Activated CD4-positive, alpha-beta memory T cell treated with anti-CD3 and anti-CD28 coated beads, Interleukin-2, amount 10 ng/mL, durations not matched to agents 7 days and 5 days (primary cell): ENCODE measurements at places on chromosomes 12 and 14. TPM values are rescaled to one million over a fixed set of nuclear protein-coding genes. Genes with fewer than 3 reads are reported as not detected.

GRCh38 chr12:110501399-110501751 lies 536 bp downstream of the VPS29 start:
- H3K27me3 ChIP-seq = no peaks in the 10 kb centered on the region
- peak overlapping the region; percentile 94 for H3K4me3 ChIP-seq
- H3K27ac ChIP-seq = peak overlapping the region; percentile 93
- peaks cover 41% of the 10 kb centered on the region for H3K4me1 ChIP-seq
- no peak for DNase-seq

NUP107 gene
- total RNA-seq = 80.7 TPM

DNA sequence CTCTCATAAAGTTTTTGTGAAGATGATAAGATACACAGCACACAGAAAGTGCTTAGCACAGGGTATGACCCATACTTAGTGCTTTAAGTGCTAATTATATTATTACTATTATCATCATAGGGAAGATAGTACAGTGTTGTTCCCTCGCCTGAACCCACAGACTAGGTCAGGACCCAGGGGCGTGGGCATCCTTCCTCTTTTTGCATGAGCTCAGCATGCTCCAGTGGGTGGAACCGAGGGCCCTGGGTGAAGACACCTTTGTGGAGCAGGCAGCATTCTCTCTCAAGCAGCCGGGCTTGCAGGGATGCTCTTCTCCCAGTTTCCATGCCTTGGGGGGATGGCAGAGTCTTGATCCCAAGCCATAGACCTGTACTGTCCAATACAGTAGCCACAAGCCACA lies 34.8 kb downstream of the CRACR2A start:
- H3K27ac ChIP-seq = no peak overlapping the region
- peaks cover 50% of the 10 kb centered on the region for H3K36me3 ChIP-seq
- DNase-seq = no peak
- peaks cover 2% of the 10 kb centered on the region for H3K4me1 ChIP-seq
- H3K27me3 ChIP-seq = no peaks in the 10 kb centered on the region
- H3K4me3 ChIP-seq = no peak overlapping the region

GRCh38 chr14:71648725-71649124 lies 283.5 kb upstream of the RGS6 start:
- no peak overlapping the region for H3K27ac ChIP-seq
- peaks cover 48% of the 10 kb centered on the region for H3K36me3 ChIP-seq
- H3K4me3 ChIP-seq = no peak overlapping the region
- no peaks in the 10 kb centered on the region for H3K27me3 ChIP-seq
- no peaks in the 10 kb centered on the region for H3K4me1 ChIP-seq

- H3K36me3 ChIP-seq = no peaks in the 10 kb centered on the region
- H3K27me3 ChIP-seq = no peaks in the 10 kb centered on the region
- peak overlapping the region; percentile 87 for H3K27ac ChIP-seq
- peaks cover 51% of the 10 kb centered on the region for H3K4me1 ChIP-seq
- peak; percentile 44 for DNase-seq
Observed at GRCh38 chr14:61178226-61179060, 102.7 kb downstream of the TMEM30B start.

- no peak overlapping the region for H3K27ac ChIP-seq
- DNase-seq = no peak
- no peak overlapping the region for H3K4me3 ChIP-seq
- no peaks in the 10 kb centered on the region for H3K36me3 ChIP-seq
Observed at GRCh38 chr14:48580692-48581091, 905.3 kb upstream of the MDGA2 start.

DNA sequence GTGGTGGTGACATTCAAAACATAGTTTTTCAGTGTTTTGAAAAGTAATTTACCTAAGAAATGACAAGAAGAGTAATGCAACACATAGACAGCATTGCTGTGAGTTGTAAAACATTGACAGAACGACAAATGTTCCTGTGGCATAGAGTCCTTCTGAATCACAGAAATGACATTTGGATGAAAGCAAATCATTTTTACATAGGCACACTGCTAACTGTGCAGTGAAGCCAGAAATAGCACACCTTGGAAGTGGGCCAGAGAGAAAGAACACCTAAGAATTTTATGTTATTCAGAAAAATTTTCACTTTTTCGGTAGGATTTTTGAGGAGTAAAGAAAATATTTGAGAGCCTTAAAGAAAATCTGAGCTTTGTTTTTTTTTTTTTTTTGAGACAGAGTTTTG lies 100.6 kb downstream of the ANO4 start:
- H3K27me3 ChIP-seq = no peaks in the 10 kb centered on the region
- H3K27ac ChIP-seq = no peak overlapping the region
- H3K36me3 ChIP-seq = no peaks in the 10 kb centered on the region
- no peak for DNase-seq

GALNT4 gene
- total RNA-seq = 23.3 TPM

PGF gene
- 0.38 TPM for total RNA-seq

B4GALNT3 gene
- total RNA-seq = 0.68 TPM

DNA sequence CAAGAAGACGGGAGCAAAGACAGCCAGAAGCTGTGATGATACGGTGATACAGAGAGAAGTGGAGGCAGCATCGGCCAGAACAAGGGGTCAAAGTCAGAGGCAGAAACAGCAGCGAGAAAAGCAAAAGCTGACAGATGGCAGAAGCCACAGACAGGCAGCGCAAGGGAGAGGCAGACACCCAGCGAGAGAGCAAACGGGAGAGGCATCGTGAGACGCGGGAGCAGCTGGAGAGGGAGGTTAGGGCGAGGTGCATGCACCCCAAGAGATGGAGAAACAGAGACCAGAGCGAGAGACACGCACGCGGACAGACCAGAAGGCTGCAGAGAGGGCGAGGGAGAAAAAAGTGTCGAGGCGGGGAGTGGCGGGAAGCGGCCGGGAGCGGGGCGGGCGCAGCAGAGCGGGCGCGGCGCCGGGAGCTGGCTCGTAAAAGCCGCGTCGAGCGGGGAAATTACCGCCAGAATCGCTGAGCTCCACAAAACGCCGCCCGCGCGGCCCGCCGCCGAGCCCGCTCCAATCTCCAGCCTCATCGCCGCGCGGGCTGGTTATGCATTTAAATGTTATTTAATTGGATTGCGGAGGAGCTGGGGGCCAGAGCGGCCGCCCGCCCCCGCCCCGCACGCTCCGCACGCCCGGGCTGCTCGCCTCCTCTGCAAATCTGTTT lies 15.6 kb downstream of the SMUG1 start:
- DNase-seq = peak; percentile 34
- H3K27ac ChIP-seq = no peak overlapping the region
- H3K36me3 ChIP-seq = no peaks in the 10 kb centered on the region
- H3K4me3 ChIP-seq = no peak overlapping the region
- peaks cover 7% of the 10 kb centered on the region for H3K4me1 ChIP-seq

GRCh38 chr12:5996459-5996858 lies 51.4 kb upstream of the ANO2 start:
- no peaks in the 10 kb centered on the region for H3K36me3 ChIP-seq
- no peaks in the 10 kb centered on the region for H3K4me1 ChIP-seq
- H3K4me3 ChIP-seq = no peak overlapping the region
- no peak for DNase-seq
- H3K27ac ChIP-seq = no peak overlapping the region
- H3K27me3 ChIP-seq = peaks cover 17% of the 10 kb centered on the region

DNA sequence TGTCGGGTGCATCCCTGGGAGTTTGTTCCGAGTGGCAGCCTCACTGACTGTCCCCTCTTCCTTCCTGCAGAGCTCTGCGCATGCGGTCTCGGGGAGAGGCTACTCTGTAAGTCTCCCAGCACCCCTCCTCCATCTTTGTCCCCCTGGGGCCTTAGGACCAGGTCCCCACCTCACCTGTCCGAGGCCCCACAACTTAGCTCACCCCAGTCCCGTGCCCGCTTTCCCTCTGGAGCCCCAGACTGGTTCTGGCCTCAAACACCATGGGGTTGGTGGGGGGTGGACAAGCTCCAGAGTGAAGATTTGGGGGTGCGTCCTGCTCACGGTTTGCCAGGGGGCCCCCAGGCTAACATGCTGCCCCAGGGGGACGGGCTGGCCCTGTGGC lies 37.9 kb downstream of the FBRSL1 start:
- DNase-seq = no peak
- no peak overlapping the region for H3K4me3 ChIP-seq
- H3K27me3 ChIP-seq = no peaks in the 10 kb centered on the region
- H3K27ac ChIP-seq = no peak overlapping the region

- H3K27ac ChIP-seq = no peak overlapping the region
- H3K4me3 ChIP-seq = no peak overlapping the region
- DNase-seq = peak; percentile 26
Observed at GRCh38 chr12:102879144-102879763, 37.8 kb downstream of the PAH start.

DNA sequence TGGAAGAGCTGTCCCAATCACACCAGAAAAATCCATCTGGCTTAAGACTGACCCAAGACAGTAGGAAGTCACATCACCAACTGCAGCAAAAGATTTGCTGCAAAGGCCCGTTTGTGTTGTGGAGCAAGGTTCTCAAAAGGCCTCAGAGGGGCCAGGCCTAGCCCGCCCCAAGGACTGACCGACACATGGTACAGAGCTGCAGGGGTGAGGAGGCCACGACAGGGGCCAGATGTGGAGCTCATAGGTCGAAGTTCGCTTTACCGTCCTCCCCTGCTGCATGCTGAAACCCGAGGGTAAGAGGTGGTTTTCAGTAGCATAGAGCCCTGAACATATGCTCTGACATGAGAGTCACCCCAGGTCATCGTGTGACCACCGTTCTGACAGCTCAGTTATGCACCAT lies 35.5 kb downstream of the PLBD1 start:
- no peaks in the 10 kb centered on the region for H3K4me1 ChIP-seq
- no peak overlapping the region for H3K4me3 ChIP-seq
- peaks cover 7% of the 10 kb centered on the region for H3K27me3 ChIP-seq
- DNase-seq = no peak

ADAM21 gene
- not detected for total RNA-seq

- H3K4me3 ChIP-seq = no peak overlapping the region
- H3K27me3 ChIP-seq = peaks cover 38% of the 10 kb centered on the region
- H3K27ac ChIP-seq = no peak overlapping the region
Observed at GRCh38 chr14:63343878-63344277, 25.1 kb upstream of the GPHB5 start.

DNA sequence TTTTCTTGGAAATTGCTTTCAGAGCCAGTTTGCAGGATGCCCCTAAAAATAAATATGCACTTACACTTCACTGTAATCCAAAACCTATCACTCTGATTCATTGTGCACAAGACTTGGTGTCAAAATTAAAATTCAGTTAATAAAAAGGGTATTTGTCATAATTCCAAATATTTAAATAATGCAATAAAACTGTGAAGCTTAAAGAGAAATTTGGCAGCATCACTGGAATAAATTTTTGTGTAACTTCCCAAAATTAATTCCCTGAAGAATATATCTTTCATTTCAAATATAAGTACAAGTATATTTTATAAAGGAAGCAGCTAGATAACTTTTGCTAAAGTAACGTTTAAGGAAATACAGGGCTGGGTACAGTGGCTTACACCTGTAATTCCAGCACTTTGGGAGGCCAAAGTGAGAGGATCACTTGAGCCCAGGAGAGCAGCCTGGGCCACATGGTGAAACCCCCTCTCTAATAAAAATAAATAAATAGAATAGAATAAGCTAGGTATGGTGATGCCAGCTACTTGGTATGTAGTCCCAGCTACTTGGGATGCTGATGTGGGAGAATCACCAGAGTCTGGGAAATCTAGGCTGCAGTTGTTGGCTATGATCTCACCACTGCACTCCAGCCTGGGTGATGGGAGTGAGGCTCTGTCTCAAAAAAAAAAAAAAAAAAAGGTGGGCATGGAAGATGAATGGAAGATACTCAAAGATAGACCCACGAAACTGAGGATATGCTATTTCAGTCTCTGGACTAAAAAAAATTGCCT lies 233.8 kb downstream of the FBXL14 start:
- H3K36me3 ChIP-seq = peaks cover 3% of the 10 kb centered on the region
- no peaks in the 10 kb centered on the region for H3K27me3 ChIP-seq
- H3K4me1 ChIP-seq = no peaks in the 10 kb centered on the region
- DNase-seq = no peak

- H3K27ac ChIP-seq = no peak overlapping the region
- H3K36me3 ChIP-seq = peaks cover 16% of the 10 kb centered on the region
- H3K4me3 ChIP-seq = no peak overlapping the region
- no peaks in the 10 kb centered on the region for H3K27me3 ChIP-seq
- H3K4me1 ChIP-seq = peaks cover 65% of the 10 kb centered on the region
Observed at GRCh38 chr12:121668750-121669520, 519 bp downstream of the MORN3 start.

DNA sequence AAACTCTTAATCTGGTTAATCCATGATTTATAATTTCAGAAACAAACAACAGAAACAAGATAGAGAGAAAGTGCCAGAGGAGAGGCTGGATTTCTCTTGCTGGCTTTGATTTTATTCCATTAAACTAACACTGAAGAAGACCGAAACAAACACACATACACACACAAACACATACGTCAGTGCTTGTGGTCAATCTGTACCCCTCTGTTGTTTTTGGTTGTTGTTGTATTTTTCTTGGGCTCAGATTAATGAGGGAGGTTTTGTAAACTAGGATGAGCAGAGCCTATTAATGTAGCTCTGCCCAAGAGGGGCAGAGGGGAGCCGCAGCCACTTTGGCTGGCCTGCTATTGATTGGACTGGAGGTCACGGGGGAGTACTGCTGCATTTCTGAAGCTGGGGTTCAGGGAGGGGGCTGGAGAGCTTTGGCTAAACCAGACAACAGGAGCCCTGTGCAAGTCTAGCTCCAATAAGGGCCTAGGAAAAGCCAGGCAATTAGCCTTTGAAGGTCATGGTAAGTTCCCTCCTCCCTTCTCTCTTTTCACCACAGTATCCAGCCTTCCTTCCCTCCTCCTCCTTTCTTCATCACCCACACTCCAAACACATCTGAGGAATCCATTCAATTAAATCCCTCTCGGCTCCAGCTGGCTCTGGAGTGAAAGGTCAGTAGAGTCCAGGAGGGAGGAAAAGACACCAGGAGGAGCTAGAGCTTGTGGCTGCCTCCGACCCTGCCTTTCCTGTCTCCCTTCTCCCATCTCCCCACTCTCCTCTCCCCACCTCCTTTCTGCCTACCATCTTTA lies 344.1 kb upstream of the LMO3 start:
- no peaks in the 10 kb centered on the region for H3K27me3 ChIP-seq
- no peak for DNase-seq
- H3K27ac ChIP-seq = no peak overlapping the region

GRCh38 chr14:92952481-92953298 lies 29.7 kb downstream of the CHGA start:
- H3K27me3 ChIP-seq = no peaks in the 10 kb centered on the region
- H3K27ac ChIP-seq = no peak overlapping the region
- peaks cover 2% of the 10 kb centered on the region for H3K36me3 ChIP-seq
- H3K4me1 ChIP-seq = no peaks in the 10 kb centered on the region
- no peak for DNase-seq

NDRG2 gene
- 8.3 TPM for total RNA-seq

NTS gene
- not detected for total RNA-seq

ARHGDIB gene
- 1,463 TPM for total RNA-seq

TCL1B gene
- total RNA-seq = not detected

GRCh38 chr12:62670986-62671720 lies 204.5 kb downstream of the MON2 start:
- H3K36me3 ChIP-seq = no peaks in the 10 kb centered on the region
- DNase-seq = no peak
- peaks cover 1% of the 10 kb centered on the region for H3K27me3 ChIP-seq
- H3K27ac ChIP-seq = no peak overlapping the region
